Spleen (tissue), 13 donors: ENCODE measurements at places on chromosomes 4 and X. TPM values are rescaled to one million over a fixed set of nuclear protein-coding genes. Genes with fewer than 3 reads are reported as not detected.

DNA sequence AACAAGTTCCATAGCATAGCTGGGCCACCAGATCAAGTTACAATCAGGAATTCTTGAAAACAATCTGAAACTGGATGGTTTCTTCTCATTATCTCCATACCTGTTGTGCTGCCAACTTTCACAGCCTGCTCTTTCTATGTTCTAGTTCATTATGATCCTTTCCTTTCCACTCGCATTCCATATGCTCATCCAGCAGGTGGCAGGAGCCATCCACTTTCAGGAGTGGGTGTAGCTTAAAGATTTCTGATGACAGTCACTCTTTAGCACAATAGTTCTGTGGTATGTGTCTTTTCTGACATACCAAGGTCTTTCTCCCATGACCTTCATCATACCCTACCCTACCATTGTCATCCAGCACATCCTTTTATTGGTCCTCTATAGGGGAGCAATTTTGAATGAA is 46.4 kb downstream of the PAGE2 start:
- DNase-seq: no peak

Gene ZNF711
- 4.1 TPM for total RNA-seq

DNA sequence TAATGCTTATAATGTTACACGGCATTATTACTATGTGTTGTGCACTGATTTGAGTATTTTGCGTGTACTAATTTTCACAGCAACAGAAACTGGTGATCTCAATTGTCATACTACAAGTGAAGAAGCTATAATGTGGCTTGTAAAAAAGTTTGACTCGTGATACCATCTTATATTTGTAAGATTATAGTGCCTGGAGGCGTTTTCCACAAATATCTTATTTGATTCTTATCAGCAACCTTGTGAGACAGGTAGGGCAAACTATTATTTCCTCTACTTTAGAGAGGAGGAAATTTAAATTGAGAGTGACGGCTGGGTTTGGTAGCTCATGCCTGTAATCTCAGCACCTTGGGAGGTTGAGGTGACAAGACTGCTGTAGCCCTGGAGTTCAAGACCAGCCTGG is 4.5 kb downstream of the CUL4B start:
- no peak for DNase-seq

- peak; percentile 40 for DNase-seq
Observed at GRCh38 chr4:8770518-8771257, 101.0 kb downstream of the HMX1 start.

Gene DIPK2B
- 9.5 TPM for total RNA-seq

Gene GAGE12H
- not detected for total RNA-seq

DNA sequence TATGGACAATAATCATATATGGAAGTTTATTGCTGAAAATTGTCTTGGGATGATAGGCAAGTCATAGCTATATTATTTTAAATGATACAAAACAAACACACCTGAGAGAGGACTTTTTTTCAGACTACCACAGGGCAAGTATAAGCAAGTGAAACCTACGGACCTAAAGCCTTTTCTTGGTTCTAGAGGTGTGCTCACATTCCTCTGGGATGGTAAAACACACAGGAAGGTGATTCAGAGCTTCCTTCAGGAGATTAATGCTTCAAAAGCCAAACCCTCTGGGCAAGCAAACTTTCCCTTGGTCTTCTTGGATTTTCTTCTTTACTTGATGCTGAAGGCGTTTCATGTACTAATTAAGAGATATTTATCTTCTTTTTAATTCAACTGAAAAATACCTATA is 60.1 kb upstream of the ACSL4 start:
- DNase-seq: no peak

Gene CCKAR
- not detected for total RNA-seq

Gene GAGE12J
- total RNA-seq: not detected

Gene MSX1
- 5.8 TPM for total RNA-seq

Gene NDNF
- not detected for total RNA-seq

DNA sequence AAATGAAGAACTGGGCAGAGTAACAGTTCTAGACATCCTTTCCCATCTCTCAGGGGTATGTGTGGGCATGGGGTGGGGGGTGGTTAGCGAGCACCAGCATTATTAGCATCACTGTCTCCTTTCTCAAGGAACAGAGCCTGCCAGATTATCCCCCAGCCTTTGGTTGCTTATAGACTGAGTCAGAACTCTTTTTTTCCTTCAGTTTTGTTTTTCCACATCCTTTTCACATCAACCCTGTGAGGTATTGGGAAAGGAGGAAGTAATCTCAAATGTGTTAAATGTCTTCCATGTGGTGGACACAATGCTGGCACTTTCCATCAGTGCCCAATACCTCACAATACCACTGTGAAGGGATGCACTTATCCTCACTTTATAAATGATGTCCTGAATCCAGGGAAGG is 3.1 kb upstream of the FGF16 start:
- DNase-seq: no peak

GRCh38 chr4:182278729-182279128 is 35.5 kb downstream of the TENM3 start:
- no peak for DNase-seq

DNA sequence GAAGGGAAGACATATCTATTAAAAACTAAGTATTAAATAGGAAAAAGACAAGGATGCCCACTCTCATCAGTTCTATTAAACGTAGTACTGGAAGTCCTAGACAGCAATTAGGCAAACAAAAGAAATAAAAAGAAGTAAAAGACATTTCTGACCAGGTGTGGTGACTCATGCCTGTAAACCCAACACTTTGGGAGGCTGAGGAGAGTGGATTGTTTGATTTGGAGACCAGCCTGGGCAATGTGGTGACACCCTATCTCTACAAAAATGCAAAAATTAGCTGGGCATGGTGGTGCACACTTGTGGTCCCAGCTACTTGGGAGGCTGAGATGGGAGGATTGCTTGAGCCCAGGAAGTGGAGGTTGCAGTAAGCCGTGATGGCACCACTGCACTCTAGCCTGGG is 1071.8 kb downstream of the FAT4 start:
- DNase-seq: no peak

DNA sequence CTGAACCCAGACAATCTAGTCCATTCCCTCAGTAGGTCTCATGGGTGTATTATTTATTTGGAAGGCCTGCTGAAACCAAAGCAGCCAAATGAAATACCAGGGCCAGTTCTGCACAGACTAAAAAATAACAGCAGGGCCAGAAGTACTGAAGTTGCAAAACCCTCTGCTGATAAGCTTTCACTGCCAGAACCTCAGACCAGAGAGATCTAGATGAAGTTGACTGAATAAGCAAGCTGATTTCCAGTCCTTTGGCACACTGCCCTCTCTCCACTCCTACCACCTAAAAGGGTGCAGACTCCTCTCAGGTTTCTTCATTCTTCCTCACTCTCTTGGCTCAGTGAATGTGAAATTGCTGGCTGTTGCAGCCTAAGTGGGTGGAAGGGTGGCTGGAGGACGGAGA is 276.7 kb upstream of the KLF3 start:
- no peak for DNase-seq

Gene TMPRSS11F
- total RNA-seq: not detected

- DNase-seq: no peak
Observed at GRCh38 chr4:78218260-78218659, 161.1 kb downstream of the FRAS1 start.

Gene ERAS
- not detected for total RNA-seq

GRCh38 chr4:175758050-175759024 is 53.7 kb downstream of the GPM6A start:
- no peak for DNase-seq

DNA sequence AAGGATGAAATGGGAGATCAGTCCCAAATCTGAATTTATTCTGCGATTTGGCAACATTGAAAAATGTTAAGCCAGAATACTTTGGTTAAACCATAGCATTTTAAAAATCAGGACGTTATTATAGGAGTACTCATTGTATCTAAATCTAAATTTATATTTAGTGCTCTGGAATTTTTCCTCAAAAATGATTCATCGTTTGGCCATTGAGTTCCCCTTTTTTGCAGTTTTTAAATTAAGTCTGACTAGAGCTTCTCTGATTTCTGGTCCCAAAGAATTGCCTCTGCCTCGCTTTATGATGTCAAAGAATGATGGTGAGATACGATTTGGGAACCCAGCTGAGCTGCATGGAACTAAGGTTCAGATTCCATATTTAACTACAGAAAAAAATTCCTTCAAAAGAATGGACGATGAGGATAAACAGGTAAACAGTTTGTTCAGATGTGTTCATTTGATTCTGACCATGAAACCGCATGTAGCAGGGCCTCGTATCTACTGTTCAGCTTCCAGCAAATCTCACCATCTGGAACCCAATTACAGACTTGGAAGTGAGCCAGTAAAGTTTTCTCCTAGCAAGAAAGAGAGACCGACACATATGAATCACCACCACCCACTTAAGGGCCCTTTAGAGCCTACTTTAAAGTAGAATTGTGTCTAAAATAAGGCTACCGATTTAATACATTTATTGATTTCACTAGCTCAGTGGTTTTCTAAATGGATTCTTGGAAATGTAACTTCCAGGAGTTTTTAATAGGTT is 75.6 kb downstream of the REPS2 start:
- DNase-seq: no peak

- no peak for DNase-seq
Observed at GRCh38 chr4:138224614-138225013, 17.5 kb downstream of the SLC7A11 start.

- DNase-seq: peak; percentile 56
Observed at GRCh38 chr4:8552024-8552423, 28.2 kb upstream of the GPR78 start.

- DNase-seq: no peak
Observed at GRCh38 chr4:112199041-112199440, 32.5 kb upstream of the AP1AR start.

Gene PNMA5
- total RNA-seq: 0.14 TPM

Gene BTK
- 78.3 TPM for total RNA-seq

DNA sequence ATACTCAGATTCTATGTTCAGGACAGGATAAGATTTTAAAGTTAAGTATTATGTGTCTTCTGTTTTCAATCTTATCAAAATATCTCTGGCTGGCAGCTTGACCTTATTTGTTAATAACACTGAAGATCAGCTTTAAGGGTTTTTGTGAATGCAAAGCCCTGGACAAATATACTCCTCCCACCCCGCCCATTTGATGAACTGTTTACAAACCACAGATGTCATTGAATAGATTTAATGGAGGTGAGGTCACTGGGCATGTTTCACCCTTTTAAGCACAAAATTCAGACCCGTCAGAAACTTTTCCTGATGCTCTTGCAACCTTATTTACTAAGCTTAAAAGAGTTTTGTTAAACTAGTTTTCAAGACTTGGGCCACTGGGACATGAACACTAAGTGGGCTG is 10.1 kb upstream of the CXCL8 start:
- DNase-seq: no peak

DNA sequence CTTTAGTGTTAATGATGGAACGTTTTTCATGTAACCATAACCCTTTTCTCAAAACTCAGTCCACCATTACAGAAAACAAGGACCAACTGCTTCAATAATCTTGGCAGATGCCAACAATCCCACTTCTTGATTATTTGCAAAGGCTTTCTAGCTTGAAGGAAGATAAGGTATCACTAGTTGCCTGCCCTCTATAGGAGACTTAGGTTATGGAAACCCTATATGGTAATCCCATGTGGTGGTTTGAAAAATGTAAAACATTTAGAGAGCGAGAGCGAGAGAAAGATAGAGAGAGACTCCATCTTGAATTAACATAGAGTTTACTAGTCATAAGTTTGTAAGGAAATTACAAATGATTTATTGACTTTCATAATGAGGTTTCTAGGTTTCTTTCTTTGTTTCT is 1627.5 kb upstream of the TENM3 start:
- no peak for DNase-seq

- peak; percentile 16 for DNase-seq
Observed at GRCh38 chrX:107728371-107729099, 47.1 kb downstream of the TSC22D3 start.

Gene LRRC66
- 0.41 TPM for total RNA-seq

GRCh38 chr4:102687982-102688433 is 72.8 kb downstream of the MANBA start:
- peak; percentile 49 for DNase-seq

DNA sequence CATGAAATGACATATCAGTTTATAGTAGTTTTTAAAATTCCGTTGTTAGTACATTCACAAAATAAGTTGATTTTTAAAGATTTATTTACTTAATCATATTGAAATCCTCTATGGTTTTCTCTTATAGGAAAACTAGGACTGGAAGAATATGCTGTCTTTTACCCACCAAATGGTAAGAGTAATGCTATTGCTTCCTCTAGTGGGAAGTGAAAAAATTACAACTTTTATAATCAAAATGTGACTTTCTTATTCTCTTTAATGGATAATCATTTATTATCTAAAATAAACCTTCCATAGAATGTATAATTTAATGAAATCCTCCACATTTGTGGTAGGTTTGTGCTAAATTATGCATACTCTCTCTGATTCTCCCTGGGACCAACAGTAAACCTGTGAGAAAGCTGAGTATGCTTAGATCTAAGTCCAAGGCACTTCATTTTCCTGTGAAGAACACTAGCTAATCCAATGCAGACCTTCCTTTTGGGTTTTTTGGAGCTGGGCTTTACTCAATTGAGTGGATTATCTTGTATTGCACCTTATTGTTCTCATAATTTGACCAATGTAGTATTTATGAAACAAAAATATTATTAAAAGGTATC is 136.2 kb downstream of the TBC1D19 start:
- no peak for DNase-seq

- no peak for DNase-seq
Observed at GRCh38 chrX:30906726-30907125, 17.7 kb upstream of the TAB3 start.

GRCh38 chrX:118346258-118347094 is 570 bp downstream of the WDR44 start:
- peak; percentile 93 for DNase-seq

Gene PAGE1
- total RNA-seq: not detected

GRCh38 chrX:17082831-17083230 is 136.4 kb downstream of the REPS2 start:
- DNase-seq: no peak

DNA sequence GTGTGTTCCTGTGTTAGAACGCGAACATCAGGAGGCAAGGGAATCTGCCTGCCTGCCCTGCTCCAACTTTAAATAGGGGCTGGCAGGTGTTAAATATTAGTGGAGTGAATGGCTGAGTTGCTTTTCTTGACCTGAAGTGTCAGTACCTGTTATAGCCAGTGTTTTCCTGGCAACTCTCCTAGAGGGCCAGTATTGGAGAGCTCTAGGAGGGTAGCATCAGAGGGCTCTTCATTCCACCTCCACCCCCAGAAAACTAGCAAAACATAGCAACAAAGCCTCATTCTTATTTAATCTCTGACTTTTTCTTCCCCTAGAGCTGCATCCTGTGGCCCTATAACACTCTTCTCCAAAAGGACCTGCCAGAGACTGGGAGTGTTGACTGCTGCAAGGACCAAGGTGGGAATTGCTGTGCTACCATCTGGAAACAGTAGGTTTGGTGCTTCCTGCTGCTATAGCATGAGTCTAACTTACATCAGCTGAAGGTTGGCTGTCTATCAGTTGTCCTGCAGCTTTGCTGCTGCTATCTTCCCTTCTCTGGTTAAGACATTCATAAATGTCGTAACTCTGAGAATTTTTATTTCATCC is 33.5 kb downstream of the SGMS2 start:
- DNase-seq: no peak

Gene SLITRK4
- total RNA-seq: not detected
